ENCODE measurements at places on chromosomes 7 and 10. TPM values are rescaled to one million over a fixed set of nuclear protein-coding genes. Genes with fewer than 3 reads are reported as not detected.

The PAPSS2 gene
- 45.5 TPM for total RNA-seq

- DNase-seq = no peak
These were observed 66.3 kb downstream of the ARHGAP22 start for GRCh38 chr10:48538611-48539010.

DNA sequence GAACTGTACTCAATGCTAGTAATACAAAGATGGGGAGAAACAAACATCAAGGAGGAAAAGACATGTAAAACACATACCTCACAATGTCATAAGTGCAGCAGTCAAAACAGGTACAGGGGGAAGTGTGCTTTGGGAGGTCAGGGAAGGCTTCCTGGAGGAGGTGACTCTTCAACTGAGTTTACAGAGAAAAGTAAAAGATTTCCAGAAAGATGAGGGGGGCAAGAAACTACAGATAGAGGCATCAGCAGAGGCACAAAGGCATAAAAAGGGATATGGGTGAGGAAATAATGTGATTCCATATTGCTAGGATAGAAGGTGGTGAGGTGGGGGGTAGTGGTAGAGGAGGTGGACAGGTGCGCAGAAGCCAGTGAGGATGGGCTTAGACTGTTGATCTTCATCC, 95.0 kb downstream of the LSM5 start:
- DNase-seq = no peak

DNA sequence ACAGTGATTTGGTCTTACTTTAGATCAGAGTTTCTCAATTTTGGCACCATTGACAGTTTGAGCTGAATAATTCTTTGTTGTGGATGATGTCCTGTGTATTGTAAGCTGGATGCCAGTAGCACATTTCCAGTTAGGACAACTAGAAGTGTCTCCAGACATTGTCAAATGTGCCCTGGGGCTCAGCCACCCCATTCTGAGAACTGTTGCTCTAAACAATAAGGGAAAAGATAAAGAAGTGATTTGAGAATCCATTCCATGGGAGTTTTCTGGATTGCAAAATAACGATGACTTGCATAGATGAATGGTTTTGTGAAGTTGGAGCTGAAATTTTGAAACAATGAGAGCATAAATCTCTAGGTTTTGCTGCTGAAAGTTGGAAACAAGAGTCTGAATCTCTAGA, 44.6 kb downstream of the NUP205 start:
- DNase-seq = no peak

The PNLIP gene
- 0.72 TPM for total RNA-seq

DNA sequence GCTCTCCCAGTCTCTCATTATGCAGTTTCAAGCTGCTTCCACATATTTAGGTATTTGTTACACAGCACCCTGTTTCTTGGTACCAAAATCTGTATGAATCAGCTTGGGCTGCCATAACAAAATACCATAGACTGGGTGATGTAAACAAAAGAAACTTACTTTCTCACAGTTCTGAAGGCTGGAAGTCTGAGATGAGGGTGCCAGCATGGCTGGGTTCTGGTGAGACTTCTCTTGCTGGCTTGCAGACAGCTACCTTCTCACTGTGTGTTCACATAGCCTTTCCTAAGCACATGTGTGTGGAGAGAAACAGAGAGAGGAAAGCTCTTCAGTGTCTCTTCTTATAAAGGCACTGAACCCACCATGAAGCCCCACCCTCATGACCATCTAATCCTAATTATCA, 15.7 kb upstream of the CBLL1 start:
- no peak for DNase-seq

The OGDH gene
- 33.9 TPM for total RNA-seq

The CXCL12 gene
- total RNA-seq = 10.4 TPM

The MYH16 gene
- not detected for total RNA-seq
